Tongue (tissue), 3 donors: ENCODE measurements at places on chromosomes 2 and 18.
A peak's percentile ranks its signal among the peaks of the same experiment; 100 is the strongest.

GRCh38 chr2:139271149-139271548 is 491.0 kb upstream of the NXPH2 start:
- DNase-seq: no peak

DNA sequence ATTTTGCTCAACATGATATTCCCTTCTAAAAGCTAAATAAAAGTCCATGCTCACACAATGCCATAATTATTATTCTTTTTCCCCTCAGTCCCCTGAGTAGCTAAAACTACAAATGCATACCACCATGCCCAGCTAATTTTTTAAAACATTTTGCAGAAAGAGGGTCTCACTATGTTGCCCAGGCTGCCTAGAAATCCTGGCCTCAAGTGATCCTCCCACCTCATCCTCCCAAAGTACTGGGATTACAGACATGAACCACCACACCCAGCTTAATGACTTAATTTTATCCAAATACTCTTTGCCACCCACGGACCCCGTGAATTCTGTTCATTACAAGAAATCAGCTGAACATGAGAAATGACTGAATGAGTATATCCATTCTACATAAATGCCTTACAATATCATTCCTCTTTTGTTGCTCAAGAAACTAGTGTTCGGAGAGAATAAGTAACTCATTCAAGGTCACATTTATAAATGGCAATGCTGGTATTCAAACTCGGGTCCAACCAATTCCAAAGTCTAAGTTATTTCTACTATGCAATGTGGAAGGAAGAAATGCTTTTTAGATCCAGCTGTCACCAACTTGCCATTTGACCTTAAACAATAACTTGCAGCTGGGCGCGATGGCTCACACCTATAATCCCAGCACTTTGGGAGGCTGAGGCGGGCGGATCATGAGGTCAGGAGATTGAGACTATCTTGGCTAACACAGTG is 59.8 kb downstream of the NOL10 start:
- no peak for DNase-seq

- no peak for DNase-seq
Measured at GRCh38 chr2:57701391-57701791, 345.2 kb upstream of the VRK2 start.

- peak; percentile 86 for DNase-seq
Measured at GRCh38 chr18:9838144-9838877, 47.5 kb upstream of the TXNDC2 start.

GRCh38 chr2:96787411-96787810 is 26.7 kb downstream of the CNNM4 start:
- DNase-seq: no peak

DNA sequence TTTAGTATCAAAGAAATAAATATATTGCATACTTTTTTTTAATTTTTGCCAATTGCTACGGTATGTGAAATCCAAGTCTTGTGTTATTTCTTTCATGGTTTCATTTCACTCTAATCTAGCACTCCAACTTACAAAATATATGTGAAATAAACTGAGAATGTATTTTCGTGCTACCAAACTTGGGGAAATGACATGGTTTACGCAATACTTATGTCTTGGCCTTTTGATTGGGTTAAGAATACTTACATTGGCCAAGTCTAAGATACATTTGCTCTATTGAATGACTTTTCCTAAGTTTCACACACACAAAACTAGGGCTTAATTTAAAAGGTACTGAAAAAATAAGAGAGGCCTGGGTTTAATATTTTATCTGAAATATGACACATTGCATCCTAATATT is 80.5 kb downstream of the VRK2 start:
- DNase-seq: no peak

DNA sequence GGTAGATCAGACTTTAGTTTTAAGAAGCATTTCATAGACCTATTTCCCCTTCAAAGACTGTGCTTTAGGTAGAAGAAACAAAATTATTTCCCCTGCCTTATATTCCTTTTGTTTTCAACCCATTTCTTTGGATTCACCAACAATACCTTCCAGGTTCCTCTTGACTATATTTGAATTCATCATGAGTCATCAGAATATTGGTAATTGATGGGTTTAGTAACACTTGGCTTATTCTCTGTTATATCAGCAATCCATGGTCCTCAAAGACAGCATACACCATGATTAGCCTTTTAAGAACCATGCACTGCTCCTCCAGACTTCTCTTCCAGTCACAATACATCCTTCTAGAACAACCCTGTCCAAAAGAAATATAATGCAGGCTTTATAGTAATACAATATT is 83.0 kb upstream of the NOSTRIN start:
- no peak for DNase-seq

DNA sequence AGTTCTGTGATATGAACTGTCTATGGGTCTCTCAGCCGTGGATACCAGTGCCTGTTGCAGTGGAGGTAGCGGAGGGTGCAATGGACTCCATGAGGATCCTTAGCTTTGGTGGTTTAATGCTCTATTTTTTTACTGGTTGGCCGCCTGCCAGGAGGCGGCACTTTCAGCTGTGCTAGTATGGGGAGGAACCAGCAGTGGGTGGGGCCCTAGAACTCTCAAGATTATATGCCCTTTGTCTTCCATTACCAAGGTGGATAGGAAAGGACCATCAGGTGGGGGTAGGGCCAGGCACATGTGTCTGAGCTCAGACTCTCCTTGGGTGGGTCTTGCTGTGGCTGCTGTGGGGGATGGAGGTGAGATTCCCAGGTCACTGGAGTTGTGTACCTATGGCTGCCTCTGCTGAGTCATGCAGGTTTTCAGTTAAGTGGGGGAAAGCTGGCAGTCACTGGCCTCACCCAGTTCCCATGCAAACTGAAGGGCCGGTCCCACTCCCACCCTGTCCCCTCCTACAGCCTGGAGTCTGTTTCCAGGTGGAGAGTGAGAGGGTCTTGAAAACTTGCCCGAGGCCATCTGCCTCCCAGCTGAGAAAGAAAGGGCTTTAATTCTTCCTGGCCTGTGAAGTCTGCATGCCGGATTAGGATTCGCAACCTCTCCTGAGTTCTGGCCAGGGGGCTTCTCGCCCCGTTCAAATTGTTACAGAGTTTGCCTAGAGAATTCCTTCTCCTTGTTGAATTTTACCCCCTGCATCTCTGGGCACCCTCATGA is 14.5 kb downstream of the KCNS3 start:
- DNase-seq: no peak

DNA sequence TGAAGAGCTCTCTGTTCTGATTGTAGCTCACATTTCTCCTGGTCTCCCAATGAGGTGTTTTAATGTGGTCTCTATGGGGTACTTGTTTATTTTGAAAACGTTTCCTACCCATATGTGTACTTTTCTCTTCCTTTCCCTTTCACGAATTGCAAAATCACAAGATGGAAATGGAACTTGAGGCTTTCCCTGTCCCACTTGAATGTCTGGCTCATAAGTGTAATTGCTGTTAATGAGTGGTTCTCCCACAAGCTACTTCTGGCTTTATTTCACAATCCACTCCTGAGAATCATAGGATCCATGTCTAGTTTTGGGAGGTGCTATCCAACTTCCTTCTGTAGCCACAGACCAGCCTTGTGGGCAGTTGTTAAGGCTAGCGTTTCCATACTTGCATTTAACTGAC is 81.1 kb upstream of the CAVIN2 start:
- DNase-seq: no peak

DNA sequence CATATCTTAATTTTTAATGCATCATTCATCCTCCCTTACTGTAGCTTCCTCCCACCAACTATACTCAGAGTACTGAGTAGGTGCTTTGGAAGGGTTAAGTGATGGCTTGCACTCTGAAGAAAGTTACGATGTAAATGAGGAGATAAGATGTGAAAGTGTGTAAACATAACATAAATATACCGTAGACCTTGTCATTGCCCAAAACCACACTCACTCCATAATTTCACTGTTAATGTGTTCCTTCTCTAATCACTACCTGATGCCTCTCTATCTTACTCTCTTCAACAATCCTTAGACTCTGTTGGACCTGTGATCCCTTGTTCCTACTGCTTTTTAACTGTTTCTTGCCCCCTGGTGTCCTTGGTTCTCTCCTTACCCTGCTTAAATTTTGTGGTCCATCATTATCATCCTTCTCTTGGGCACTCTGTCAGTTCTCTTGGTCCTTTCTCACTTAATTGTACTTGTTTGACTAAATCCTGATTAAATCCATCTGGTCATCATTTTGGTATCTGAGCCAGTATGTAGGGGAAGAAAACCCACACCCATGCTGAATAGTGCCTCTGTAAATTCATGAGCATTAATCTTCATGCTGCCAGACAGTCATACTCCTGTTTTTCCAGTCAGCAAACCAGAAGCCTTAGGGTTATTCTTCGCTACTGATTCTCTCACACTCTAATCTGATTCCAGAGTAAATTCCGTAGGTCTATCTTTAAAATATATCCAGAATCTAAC is 45.0 kb downstream of the PMS1 start:
- DNase-seq: no peak

DNA sequence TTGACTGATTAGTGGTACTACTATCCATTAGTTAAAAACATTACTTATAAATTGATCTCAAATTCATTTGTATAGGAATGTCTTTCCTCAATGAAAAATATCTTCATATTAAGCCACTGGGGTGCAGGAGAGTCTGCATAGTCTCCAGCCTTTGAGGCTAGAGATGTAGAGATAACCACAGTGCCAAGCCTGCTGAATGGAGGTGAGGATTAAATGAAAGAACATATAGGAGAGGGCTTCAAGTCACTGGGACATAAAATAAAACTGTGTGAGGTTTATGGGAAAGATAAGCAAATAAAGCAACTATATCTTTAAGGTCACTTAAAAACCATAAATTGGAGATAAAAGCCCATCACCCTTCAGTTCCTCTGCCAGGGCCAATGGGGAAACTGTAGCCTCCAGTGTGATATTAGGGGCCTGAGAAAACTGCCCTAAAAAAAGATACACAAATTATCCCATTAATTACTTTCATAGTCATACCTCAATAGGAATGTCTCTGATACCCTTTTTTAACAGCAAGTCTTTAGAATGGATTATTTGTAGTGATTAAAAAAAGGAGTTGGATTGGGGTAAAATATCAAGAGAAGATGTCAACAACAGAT is 27.6 kb downstream of the GALNT3 start:
- no peak for DNase-seq

DNA sequence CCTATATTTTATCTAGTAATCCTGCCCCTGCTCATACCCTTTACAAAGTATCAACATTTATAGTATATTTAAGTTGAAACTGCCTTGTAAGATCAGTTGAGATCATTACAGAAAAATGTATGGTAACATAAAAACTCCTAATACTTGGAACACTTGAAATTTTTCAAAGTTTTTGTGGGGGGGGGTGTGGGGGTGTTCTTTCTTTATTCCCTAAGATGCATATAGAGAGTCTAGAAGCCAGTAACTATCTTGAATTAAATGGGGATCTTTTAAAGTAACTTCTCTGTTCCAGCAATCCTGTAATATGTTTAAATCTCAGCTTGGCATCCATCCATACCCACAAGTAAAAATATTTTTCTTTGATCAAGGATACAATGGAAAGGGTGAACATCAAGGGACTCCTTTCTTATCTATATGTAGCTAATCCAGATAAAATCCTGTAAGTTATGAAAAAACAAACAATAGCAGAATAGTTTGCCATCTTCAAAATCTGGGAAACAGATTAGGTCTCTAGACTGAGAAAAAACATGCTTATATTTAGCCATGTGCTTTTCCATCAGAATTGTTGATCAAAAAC is 455.3 kb downstream of the MEIS1 start:
- DNase-seq: no peak

DNA sequence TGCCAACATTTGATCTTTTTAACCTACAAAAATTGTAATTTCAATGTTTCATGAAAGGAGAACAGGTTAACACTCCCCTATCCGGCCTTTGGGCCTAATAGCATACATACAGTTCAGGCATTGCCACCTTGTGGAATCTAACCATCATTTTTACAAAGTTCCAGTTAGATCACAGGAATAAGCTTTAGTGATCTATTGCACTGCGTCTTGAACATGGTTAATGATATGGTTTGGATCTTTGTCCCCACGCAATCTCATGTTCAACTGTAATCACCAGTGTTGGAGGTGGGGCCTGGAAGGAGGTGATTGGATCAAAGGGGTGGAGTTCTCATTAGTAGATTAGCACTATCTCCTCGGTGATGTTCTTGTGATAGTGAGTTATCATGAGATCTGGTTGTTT is 58.2 kb upstream of the NEUROD1 start:
- no peak for DNase-seq

DNA sequence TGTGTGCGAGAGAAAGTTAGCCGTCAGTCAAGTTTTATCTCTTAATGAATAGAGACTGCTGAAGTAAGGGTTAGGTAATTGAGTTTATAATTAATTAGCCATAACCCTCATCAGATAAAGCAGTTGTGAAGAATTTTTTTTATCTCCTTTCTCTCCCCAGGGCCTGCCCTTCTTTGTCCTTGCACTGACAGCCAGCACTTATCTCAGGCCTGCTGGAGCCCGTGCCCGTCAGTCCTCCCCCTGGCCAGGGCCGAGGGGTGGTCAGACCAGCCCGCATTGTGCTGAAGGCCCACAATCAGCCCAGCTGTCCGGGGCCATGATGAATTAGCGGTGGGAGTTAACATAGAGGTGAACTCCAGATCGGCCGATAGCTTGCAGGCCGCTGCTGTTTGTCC is 315.7 kb downstream of the GBX2 start:
- no peak for DNase-seq

DNA sequence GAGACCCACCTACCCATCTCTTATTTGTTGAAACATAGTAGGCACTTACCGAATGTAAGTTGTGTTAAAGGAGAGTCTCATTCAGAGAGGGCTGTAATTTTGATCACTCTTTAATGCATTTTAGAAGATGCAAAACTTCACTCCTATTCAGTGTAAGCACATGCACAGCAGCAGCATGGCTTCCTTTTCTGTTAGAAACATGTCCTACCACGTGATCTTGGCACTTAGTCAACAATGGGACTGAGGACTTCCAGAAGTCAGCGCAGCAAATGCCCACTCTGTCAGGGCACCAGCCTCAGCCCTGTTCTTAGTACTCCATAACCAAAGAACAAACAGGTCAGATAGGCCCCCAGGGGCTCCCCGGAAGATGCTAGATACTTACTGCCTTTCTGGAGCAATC is 456.5 kb downstream of the METTL4 start:
- no peak for DNase-seq

DNA sequence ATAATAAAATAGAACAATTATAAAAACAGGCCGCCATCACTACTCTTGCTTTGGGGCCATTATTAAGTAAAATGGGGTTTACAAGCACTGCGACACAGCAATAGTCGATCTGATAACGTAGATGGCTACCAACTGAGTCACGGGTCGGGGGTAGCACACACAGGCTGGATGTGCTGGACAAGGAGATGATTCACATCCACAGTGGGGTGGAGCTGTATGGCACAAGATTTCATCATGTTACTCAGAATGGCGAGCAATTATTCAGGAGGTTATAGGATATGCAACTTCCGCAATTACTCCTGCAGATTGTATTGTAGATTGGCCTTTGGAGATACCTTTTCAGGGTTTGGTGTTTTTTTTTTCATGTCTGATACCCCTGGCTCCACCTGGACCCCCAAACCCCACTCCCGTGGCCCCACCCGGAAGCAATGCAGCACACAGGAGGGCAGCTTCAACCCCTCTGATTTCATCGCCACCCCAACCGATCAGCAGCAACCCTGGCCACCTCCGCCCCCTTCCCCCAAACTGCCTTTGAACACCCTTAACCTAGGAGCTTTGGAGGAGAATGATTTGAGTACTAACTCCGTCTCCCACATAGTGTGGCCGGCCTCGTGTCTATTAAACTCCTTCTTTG is 21.4 kb upstream of the MLPH start:
- DNase-seq: no peak
